ENCODE measurements at places on chromosomes 16 and 17.

- no peak for DNase-seq
These were observed 19.9 kb upstream of the MRPS23 start for GRCh38 chr17:57869617-57870282.

GRCh38 chr16:83011939-83012338 lies 385.2 kb downstream of the CDH13 start:
- no peak for DNase-seq

- DNase-seq = no peak
These were observed 6.1 kb downstream of the MYCBPAP start for GRCh38 chr17:50514388-50514787.

DNA sequence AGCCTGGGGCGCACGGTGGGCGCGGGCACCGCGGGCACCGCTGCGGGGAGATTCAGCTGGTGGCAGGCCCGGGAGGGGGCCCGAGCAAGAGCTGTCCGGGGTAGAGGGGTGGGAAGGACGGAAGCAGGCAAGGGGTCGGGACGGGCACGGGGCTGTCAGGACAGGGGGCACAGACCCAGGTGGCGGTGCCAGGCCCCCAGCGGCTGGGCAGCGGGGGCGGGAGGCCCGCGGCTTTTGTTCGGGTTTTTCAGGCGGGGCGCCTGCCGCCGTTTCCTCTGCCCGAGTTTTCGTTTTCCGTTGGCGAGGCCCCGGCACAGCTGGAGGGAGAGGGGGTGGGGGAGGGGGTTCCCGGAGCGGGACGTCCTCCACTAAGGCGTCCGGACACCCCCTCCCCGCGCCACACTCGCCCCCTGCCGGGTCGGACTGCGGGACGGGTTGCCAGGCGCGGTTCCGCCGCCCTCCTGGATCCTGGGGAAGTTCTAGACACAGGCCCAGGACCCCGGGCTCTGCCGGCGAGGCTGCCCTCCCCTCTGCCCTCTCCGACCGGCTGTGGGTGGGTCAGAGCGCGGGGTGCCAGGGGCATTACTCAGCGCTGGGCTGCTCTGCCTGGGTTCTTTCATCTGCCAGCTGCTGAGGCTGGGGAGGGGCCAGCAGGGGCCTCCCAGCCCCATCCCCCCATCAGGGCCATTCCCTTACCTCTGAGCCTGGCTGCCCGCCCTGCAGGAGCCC lies 543 bp downstream of the ARHGAP23 start:
- no peak for DNase-seq

DNA sequence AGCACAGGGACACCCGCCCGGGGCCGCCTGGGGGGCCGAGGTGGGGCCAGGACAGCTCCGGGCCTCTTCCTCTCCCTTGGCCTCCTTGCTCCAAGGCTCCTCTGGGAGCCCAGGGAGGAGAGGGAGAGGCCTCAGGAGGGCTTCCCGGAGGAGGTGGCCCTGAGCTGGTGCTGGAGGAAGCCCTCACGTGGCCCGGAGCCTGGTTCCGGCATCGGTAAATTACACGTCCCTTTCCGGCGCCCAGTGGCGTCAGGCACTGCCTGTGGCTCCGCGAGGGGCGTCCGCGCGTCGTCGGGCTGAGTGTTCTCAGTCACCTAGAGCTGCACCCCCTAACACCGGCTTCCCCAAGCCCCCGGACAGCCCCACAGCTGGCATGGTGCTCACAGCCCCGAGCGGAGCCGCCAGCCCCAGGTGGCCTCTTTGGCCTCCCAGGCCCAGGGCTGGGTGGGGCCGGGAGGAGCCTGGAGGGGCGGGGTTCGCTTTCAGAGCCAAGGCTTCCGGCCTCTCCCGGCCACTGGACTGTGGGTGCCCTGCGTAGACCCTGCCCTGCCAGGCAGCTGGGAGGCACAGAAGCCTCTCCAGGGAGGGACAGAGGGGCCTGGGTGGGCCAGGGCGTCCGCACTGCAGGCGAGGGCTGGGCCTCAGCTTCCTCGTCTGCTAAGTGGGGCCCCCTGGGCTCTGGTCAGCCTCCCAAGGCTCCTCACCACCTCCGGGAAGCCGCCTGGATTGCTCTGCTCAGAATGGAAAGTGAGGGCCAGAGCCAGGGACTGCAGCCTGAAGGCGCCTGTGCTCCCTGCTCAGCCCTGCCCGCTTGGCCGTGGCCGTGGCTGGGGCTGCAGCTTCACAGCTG lies 27.9 kb upstream of the SSTR5 start:
- no peak for DNase-seq

GRCh38 chr17:68507576-68507975 lies 4.7 kb upstream of the PRKAR1A start:
- DNase-seq = no peak

- no peak for DNase-seq
These were observed 9.0 kb upstream of the MILR1 start for GRCh38 chr17:64439956-64440355.

DNA sequence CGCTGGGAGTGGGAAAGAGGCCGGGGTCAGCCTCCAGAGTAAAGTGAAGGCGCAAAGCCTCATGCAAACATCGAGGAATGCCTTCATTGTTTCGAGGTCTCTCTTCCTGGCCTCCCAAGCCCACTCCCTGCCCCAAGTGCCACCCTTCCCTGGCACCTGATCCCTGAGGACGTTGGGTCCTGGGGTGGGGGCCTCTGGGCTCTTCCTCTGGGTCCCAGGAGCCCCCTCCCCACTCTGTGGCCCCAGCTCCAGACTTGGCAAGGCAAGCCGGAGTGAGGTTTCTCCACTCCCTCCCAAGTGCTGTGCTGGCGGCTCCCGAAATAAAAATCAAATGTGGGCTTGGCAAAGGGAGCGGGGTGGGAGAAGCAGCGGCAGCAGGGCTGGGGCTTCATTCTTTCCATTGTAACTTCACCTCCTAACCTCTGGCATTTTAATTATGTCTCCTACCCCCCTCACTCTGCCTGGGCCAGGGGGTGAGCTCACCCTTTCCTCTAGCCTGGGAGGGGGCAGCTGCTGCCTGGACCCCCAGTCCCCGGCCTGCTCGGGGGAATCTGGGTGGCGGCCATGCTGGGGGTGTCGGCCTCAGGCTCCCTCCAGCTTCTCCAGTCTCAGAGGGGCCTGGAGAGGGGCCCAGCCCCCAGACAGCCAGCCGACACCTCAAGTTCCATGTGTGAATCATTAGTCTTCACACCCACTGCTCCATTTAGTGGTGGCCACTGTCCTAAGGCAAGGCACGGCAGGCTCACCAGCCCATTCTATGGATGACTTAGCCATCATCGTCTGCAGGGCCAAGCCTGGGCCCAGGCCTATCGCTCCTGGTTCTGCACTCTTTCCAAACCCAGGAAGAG lies 14.6 kb upstream of the TMEM92 start:
- no peak for DNase-seq

GRCh38 chr16:67736858-67737257 lies 17.7 kb upstream of the GFOD2 start:
- no peak for DNase-seq

- no peak for DNase-seq
These were observed 1.1 kb downstream of the IFT20 start for GRCh38 chr17:28334171-28334570.

GRCh38 chr16:55207693-55208428 lies 116.1 kb upstream of the IRX6 start:
- DNase-seq = no peak

- no peak for DNase-seq
These were observed 379.5 kb upstream of the TOM1L1 start for GRCh38 chr17:54521137-54521536.

DNA sequence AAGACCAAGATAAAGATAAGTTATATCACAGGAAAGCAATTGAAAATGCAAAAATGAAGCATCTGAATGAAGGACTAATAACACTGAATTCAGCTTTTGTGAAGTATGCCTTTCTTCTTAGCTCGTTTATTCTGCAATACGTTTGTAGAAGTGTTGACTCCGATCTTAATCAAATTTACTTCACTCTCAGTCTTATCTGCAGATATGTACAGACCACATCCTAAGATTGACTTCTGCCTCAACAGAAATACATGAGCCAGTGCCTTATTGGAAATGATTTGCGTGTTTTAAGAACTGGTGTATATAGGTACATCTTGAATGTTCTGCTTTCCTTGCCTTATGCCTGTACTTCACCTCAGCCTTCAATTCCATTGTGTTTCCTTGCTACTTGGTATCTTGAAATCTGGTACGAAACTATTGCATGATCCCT lies 1.3 kb downstream of the ATF7IP2 start:
- no peak for DNase-seq

DNA sequence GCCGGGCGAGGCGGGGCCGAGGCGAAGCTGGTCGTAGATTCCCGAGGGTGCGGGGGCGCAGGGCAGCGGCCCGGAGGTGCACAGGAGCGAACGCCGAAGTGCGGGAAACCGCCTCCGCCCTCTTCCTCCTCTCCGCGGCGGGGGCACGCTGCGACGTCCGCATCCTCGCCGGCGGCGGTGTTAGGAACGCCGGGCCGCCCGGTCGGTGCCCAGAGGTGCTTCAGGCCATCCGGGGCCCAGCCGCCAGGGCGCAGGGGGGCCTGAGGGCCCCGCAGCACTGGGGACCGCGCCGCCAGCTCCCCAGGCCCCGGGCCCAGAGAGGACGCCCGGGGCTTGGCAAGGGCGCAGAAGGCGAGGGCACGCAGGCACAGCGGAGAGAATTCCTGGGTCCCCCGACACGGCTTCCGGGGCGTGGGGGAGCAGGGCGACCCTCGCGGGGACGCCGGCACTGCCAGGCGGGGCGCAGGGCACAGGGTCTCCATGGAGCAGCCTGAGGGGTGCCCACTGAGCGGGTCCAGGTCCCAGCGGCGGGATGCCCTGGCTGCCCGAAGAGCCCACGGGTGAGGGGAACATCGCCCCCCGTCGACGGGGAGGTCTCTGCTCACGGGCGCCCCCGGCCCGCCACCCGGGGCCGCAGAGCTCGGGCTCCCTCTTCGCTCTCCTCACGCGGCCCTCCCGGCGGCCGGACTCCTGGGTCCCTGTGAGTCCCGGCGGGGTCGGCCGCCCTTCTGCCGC lies 576 bp downstream of the EPOP start:
- DNase-seq = peak; percentile 29

DNA sequence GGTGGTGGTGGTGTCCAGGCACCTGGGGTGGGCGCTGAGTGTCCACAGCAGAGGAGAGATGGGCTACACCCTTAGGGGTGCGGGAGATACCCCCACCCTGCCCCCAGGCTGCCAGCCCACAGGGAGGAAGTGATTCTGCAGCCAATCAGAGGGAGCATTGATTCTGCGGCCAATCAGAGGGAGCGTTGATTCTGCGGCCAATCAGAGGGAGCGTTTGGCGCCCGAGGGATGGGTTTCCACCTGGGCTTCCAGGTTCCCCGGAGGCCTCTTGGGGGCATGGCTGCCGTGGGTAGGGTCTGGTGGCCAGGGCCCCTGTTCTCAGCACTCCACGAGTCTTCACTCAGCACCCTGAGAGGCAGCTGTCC lies 28.2 kb upstream of the ACSF3 start:
- DNase-seq = no peak

DNA sequence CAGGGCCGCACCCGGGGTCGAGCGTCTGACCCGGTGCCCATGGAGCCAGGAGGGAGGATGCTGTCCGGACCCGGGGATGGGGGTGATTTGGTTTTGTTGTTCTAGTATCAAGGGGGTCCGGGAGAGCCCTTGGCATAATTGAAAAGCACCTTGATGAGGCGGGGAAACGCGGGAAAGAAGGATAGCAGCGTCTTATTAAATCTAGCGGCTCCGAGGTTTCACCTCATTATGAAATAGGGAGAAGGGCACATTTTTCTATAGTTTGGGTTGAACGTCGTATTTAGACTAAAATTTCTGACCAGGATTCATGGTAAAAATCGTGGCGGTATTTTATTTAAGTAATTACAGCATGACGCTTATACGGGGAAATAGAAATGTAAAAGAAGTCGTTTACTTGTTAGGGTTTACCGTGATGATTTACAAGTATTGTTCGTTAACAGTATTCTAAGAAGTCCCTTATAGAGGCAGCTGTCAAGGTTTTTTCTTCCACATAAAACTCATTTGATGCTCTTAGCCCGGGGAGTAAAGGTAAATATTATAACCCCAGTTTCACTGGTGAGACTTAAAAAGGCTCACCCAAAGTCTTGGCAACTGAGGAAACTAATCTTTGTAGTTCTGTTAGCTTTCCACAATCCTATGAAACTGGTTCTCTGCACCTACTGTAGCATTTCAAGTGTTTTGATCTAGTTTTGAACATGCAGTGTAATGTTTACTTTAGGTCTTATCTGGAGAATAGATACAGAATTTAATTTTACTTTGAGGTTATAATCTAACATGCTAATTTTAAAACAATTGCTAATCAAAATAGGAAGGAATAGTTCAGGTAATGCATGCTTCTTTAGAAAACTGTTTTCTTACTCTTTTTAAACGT lies 756 bp downstream of the LUC7L3 start:
- no peak for DNase-seq

- DNase-seq = no peak
These were observed 273.8 kb downstream of the NPIPA8 start for GRCh38 chr16:18062713-18063112.

DNA sequence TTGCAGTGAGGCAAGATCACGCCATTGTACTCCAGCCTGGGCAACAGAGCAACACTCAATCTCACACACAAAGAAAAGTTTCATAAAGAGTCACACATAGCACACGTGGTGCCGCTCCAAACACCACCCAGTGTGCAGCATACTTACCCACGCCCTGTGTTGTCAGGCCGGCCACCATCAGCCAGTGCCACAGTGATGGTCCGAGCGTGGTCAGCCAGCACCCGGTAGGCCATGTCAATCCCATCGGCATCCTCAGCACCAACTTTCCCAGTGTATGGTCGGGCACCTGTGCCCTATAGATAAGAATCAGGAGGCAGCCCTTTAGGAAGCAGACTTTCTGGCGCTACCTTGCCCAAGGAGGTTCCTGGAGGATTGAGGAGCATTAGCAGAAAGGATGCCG lies 17.7 kb upstream of the EXOSC6 start:
- DNase-seq = no peak

GRCh38 chr17:77352996-77353395 lies 212.2 kb downstream of the SEC14L1 start:
- DNase-seq = no peak

- no peak for DNase-seq
These were observed 8.0 kb downstream of the CDR2 start for GRCh38 chr16:22366371-22366770.

DNA sequence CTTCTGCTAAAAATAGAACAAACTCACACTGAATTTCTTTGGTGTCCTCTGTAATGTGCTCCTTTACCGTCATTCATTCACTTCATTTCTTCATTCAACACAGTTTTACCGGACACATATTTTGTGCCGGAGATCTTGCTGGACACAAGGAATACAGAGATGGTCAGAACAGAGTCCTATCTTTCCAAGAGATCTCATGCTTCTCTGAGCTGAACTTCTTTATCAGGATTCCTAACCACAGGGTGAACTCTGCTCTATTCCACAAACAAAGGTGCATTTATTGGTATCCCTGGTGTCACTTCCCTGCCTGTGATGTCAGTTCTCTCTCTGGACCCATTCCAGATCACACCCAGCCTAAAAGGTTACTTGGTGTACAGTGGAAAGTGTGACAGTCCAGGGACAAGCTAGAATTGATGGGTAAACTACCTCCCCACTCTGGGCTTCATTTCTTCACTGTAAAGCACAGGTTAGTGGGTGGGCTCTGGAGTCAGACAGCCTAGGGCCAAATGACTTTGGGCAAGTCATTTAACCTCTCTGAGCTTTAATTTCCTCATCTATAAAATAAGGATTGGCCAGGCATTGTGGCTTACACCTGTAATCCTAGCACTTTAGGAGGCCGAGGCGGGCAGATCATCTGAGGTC lies 4.2 kb downstream of the IFI35 start:
- no peak for DNase-seq

Data from stimulated activated CD4-positive, alpha-beta T cell treated with anti-CD3 and anti-CD28 coated beads, Interleukin-1b, Interleukin-23, amount 100 ng/mL, for 48 hours (primary cell).